ENCODE measurements at places on chromosomes 6 and 20.

DNA sequence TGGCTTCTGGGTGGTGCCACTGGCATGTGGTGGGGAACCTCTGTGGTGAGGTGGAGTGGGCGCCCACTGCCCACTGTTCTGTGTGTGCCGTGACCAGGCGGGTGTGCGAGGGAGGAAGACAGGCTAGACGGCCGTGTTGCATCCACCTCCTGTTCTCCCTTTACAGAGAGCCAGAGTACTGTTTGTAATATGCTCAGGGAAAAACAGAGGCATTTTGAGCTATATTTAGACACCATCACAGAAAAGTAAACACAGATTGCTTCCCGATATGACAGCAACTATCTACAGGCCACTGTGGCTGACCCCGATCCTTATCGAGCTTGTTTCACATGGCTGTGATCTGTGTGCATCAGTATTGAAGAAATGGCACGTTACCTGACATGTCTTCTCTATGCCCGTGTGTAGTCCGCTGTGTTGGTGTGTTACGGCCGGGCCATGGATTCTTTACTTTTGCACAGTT, 45.6 kb downstream of the ARID1B start:
- no peak for DNase-seq

DNA sequence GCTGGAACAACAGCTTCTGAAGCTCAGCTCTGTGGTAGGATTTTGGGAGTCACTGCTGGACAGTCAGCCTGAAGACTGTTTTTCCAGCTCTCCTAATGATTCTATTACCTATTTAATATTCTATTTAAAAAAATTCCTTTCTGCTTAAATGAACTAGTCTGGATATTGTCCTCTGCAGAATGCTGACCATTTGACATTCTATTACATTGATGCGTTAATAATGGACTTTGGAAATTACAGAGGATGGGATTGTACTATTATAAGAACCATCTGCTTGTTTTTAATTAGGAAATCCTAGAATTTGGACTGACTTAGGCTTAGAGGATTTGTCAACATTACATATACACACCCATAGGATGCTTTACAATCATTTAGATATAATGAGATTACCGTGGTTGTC, 19.7 kb downstream of the LRP11 start:
- DNase-seq: no peak

DNA sequence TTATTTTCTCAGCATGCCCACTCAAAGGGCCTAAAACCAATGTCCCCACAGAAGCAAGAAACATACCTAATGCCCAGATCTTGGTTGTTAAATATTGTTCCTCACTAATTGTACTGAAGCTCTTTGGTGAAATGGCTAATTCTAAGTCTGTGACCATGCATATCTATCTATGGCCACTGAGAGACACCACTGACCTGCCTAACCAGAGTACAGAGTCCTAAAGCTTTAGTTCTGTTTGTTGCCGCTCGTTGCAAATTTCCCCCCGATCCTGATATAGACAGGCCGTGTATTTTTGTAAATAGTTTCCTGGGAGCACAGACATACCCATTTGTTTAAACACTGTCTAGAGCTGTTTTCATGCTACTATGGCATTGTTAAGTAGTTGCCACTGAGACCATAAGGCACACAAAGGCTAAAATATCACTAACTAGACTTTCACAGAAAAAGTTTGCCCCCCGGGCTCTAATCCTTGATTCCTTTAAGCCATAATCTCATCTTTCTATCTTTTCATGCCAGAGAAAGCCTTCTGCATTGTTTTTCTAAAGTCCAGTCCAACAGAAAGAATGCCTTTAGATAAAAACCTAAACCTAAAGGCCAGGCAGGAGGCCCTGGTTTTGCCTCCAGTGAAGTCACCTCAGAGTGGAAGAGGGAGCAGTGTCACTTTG, 48.7 kb downstream of the DNAAF9 start:
- DNase-seq: no peak

- DNase-seq: peak; percentile 68
Observed at GRCh38 chr20:33262658-33263065, 20.4 kb upstream of the BPIFB1 start.

DNA sequence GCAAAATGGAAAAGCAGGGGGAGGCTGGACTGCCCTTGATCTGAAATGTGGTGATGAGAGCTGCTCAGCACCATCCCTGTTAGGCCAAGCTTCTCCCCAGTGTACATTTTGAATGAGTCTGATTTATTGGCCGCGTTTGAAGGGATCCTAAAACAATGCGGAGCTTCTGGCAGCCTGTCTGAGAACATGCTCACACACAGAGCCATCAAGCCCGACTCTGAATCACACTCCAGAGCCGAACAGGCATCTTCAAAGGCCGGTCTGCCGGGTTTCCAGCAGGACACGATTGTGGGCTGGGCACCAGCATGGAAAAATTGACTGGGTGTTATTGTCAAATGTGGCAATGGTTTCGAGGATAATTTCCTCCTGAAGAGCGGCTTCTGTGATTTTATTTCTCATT, 235.9 kb downstream of the TFAP2C start:
- DNase-seq: no peak

DNA sequence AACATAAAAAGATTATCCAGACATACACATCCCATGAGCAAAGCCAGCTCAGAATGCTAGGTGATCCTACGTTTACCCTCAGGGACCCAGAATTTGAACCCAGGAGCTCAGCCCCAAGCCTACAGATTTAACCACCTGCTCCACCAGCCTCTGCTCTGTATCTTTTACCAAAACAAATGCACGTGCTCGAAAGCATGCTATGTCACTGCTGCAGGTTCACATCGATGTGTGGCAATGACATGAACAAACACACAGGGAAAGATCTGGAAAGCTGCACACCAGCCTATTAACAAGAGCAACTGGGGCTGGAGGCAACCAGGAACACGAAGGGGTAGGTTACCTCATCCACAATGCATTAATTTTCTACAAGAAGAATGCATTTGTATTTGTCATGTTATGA, 32.1 kb downstream of the PREX1 start:
- no peak for DNase-seq

DNA sequence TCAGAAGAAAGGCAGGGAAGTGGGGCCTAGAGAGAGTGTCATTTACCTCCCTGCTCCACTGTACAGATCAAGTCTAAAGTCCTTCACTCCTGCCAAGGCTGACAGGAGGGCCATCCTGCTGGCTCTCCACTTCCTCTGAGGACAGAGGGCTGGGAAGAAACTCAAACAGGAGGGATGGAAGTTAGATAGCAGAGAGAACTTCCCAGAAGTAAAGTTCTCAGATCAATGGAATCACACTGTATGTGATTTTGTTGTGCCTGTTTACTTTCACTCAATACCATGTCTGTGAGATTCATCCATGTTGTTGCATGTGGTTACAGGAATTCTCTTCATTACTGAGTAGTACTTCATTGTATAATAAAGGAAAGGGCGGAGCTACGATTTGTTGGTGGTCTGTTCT, 32.3 kb upstream of the ZFAND3 start:
- DNase-seq: no peak

- DNase-seq: no peak
Observed at GRCh38 chr6:145602726-145603326, 132.5 kb downstream of the EPM2A start.

- no peak for DNase-seq
Observed at GRCh38 chr6:19721766-19722377, 115.3 kb upstream of the ID4 start.

GRCh38 chr20:16462711-16463110, 110.5 kb downstream of the KIF16B start:
- no peak for DNase-seq

- DNase-seq: no peak
Observed at GRCh38 chr6:159217595-159218275, 48.5 kb downstream of the FNDC1 start.

DNA sequence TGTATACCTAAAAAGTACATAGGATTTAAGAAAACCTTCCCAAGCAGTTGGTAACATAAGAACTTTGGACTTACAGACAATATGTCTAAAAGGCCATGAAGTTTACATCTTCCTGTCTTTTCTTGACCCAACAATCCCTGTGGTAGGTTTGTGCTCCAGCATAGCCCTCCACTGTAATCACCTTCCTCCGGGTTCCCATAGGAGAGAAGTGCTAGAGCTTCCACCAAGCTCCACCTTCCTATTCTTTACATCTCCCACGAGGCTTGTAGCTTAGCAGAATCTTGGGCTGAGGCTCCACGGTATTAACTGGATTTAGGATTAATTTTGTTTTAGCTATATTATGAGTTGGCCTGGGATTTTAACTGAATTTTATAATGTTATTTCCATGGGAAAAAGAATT, 23.3 kb downstream of the ADGRG6 start:
- DNase-seq: no peak

- no peak for DNase-seq
Observed at GRCh38 chr20:24985802-24986201, 6.7 kb downstream of the APMAP start.

DNA sequence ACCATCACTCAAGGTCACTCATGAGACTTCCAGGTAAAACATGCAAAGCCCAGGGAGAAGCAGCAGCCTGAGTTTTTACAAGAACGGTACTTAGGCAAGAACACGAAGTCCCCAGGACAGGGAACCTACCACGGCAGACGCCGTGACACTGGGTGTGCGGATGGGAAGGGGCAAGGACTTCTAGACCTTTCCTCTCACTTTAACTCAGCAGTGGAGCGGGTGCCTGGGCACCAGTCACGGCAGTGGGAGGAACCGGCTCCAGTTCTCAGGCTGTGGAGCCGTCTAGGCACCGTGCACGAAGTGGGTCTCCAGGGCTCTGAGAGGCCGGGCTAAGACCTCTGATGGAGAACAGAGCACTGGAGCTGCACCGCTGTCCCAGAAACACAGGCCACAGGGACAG, 2.5 kb downstream of the ZBTB46 start:
- DNase-seq: no peak

- no peak for DNase-seq
Observed at GRCh38 chr6:52937908-52938307, 28.4 kb upstream of the GSTA3 start.

DNA sequence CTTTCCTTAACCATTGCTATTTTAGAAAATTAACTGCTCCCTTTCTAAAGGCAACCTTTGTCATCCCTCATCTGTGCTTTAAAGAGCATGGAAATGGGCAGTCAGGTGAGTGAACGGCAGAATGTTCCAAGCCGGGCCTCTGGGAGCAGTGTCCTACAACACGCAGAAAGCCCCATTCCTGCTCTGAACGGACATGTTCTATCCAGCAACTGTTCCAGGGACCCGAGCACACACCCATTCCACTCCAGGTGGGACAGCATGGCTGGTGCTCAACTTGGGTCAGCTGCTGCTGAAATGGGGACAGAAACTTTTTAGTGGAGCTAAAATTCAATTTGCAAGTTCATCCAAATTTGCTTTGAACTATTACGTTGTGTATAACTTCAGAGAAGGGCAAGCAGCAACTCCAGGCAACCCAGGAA, 26.7 kb downstream of the DIDO1 start:
- peak; percentile 35 for DNase-seq

DNA sequence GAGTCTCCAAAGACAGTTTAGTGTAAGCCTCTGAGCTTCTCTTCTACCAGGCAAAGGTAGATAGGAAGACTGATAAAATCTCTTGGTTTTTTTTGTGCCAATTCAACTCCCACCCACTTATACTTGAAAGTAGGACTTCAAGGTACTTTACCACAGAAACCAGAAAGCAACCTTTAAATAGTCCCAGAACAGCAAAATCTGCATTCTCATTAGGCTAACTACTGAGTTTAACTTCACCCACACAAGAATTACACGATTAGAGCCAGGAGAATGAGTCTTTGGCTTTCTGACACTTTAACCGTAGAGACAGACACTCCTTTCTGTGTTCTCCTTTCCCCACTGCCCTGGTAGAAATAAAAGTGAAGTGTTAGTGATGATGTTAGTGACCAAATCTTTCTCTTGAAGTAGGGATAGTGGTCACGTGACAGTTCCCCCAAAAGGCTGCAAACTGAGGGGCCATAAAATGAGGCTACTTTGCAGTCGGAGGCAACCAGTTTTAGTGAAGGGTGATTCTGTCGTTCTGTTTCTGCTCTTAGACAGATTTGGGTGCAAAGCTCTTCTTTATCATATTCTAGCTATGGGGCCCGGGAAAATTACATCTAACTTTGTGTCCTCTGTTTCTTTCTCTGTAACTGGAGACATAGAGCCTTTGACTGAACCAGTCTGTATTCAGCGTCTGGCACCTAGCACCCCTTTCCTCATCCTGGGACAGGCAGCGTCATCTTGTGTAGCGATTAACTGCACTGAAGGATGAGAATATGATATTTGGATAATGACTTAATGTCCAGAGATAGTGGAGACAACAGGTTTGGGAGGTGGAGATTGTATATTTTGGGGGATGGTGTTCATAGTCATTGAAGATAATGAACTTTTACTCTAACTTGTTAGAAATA, 206.4 kb upstream of the CITED2 start:
- no peak for DNase-seq

GRCh38 chr6:116386581-116387299, 16.0 kb downstream of the DSE start:
- DNase-seq: no peak

DNA sequence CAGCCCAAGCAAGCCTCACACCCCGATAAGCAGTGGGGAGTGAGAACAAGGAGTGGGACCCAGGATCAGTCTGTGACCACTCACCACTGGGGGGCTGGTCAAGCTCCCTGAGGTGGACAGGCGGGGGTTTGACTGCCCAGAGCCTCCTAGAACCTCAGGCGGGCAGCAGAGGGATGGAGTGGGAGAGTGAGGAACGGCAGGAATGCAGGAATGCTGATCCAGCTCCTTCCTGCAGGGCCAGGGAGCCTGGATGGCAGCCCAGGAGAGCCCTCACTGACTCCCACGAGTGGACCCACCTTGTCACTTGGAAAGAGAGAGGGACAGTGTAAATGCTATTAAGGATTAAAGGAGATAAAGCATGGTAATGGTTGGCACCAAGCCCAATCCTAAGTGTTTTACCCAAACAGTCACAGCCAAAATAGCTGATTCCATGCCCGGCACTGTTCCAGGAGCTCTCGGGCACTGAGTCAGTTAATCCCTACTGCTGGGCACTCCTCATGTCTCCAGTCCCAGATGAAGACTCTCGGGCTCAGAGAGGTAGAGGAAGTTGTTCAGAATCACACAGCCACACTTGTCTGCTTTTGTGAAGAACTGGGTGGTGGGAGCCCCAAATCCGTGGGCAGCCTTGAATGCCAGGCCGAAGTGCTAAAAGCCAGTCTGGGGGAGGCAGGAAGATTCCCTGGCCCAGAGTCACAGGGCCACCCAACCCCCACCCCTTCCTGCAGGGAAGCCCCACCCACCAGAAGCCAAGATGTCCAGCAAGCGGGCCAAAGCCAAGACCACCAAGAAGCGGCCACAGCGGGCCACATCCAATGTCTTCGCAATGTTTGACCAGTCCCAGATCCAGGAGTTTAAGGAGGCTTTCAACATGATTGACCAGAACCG, 3.1 kb downstream of the MYL9 start:
- no peak for DNase-seq

DNA sequence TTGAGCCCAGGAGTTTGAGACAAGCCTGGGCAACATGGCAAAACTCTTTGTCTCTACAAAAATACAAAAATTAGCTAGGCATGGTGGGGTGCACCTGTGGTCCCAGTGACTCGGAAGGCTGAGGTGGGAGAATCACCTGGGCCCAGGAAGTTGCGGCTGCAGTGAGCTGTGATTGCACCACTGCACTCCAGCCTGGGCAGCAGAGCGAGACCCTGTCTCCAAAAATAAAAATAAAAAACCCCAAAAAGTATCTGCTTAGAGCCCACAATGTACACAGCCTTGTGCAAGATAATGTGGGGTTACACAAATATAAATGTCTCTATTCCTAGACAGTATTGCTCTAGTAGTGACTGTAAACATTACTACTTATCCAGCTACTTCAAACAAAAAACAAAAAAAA, 5.9 kb downstream of the ESF1 start:
- DNase-seq: no peak

- DNase-seq: no peak
Observed at GRCh38 chr6:166559211-166559610, 27.3 kb downstream of the RAMACL start.
